CD8-positive, alpha-beta memory T cell (primary cell): ENCODE measurements at places on chromosomes 4 and X.

DNA sequence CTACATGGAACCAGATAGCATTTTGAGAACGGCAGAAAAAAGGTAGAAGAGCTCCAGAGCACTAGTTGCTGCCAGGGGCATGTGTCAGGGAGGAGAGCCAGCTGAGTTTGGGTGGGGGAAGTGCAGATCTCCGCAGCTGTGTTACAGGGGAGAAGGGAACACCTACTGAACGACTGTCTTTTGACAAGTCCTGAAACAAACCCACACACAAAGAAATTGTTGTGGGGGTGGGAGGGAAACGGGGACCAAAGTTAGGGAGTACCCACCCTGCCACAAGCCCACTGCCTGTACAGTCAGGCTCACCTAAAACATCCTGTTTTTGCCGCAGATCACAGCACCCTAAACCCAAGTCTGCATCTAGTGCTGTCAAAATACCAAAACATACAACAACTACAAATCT is 55.5 kb downstream of the LEF1 start:
- no peak for DNase-seq
- H3K4me3 ChIP-seq: peak overlapping the region; percentile 40
- H3K36me3 ChIP-seq: no peaks in the 10 kb centered on the region
- H3K4me1 ChIP-seq: peaks cover 100% of the 10 kb centered on the region

DNA sequence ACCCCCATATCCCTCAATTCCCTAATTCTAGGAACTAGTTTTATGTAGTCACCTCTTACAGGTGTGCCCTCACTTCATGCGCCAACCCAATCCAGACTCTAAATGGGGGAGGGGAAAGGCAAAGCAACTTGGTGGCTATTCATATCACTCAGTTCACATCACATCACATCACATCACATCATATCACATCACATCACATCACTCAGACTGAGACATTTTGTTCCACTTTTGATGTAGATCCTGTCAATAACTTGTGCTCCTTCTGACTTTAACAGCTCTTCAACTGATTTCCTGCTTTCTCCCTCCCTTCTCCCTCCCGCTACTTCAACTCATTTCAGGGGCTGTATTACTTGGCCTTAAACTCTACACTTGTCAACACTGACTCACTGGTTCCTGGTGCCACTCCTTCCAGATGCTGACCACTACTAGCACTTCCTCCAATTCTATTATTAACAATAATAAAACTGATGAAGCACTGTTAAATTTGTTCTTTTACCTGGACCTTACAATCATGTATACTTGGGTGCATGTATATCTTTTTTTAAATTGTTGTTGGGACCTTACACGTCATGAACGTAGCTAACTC is 29.1 kb upstream of the PLS3 start:
- no peaks in the 10 kb centered on the region for H3K36me3 ChIP-seq
- H3K4me1 ChIP-seq: no peaks in the 10 kb centered on the region
- no peak overlapping the region for H3K4me3 ChIP-seq

- no peaks in the 10 kb centered on the region for H3K36me3 ChIP-seq
- no peaks in the 10 kb centered on the region for H3K27me3 ChIP-seq
- H3K27ac ChIP-seq: no peak overlapping the region
- DNase-seq: no peak
Observed at GRCh38 chr4:56250776-56251175, 136.5 kb downstream of the AASDH start.

- no peak for DNase-seq
- H3K27ac ChIP-seq: no peak overlapping the region
- H3K27me3 ChIP-seq: no peaks in the 10 kb centered on the region
Observed at GRCh38 chr4:77152421-77152820, 4.6 kb upstream of the CCNG2 start.

GRCh38 chr4:74539044-74539790 is 94.3 kb downstream of the AREG start:
- no peaks in the 10 kb centered on the region for H3K36me3 ChIP-seq
- DNase-seq: no peak
- no peaks in the 10 kb centered on the region for H3K27me3 ChIP-seq
- no peak overlapping the region for H3K4me3 ChIP-seq
- no peak overlapping the region for H3K27ac ChIP-seq

DNA sequence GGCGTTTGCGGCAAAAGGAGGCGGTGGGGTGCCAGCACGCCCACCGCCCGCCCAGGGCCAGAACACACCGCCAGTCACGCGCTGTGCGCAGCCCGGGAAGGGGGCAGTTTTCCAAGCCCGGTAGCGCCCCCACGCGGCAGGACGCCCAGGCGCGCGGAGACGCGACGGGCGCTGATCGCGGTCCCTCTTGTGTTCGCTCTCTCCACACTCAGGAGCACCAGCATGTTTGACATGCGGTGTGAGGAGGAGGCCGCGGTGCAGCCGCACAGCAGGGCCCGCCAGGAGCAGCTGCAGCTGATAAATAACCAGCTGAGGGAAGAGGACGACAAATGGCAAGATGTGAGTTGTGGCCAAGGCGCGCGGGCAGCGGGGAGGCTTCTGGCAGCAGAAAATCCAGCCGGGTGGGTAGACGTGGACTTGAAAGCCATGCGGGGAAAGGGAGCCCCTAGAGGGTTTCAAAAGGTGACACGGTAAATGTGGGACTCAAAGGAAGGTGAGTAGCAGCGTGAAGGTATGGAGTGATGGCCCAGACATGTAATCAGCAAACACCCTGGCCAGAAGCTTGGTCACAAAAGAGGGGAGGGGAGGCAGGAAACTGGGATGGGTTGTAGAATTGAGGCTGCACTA is 104.1 kb downstream of the PHOX2B start:
- no peaks in the 10 kb centered on the region for H3K4me1 ChIP-seq
- no peak overlapping the region for H3K4me3 ChIP-seq
- no peaks in the 10 kb centered on the region for H3K36me3 ChIP-seq
- H3K27me3 ChIP-seq: no peaks in the 10 kb centered on the region

GRCh38 chr4:37673538-37674192 is 12.5 kb downstream of the RELL1 start:
- no peaks in the 10 kb centered on the region for H3K27me3 ChIP-seq
- peaks cover 19% of the 10 kb centered on the region for H3K4me1 ChIP-seq

DNA sequence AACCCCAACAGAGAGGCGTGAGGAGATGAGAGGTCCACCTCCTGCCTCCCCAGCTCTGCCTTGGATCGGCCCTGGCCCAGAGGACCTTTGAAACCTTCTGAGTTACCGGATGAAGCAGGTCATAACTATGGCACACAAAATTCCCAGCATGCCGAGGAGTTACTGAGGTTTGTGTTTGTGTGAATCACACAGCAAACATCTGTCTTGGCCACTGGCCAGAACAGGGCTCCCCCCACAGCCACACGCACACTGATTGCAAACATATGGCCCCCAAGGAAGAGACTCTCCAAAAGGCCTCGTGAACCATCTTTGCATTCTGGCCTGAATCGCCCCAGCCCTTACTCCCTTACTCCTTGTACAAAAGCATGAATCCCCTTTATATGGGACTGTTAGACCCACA is 18.9 kb downstream of the RPS4X start:
- no peaks in the 10 kb centered on the region for H3K27me3 ChIP-seq
- no peak overlapping the region for H3K27ac ChIP-seq
- H3K4me1 ChIP-seq: no peaks in the 10 kb centered on the region
- no peak overlapping the region for H3K4me3 ChIP-seq

DNA sequence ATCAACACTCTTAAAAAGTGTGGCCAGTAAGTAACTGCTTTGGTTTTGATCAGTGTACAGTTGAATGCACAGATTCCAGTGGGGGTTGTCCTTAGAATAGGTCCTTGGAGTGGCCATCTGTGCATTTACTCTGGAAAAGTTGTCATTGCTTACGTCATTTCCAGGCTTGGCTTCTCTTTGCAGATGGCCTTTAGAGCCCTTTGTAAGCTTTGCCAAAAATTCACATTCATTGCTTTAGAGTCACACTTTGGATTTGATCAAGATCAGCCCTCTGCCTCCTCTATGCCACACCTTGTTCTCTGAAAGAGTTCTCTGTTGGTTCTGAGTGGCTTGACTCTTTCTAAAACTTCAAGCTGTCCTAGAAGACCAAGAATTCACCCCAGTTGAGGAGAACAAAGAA is 83.9 kb downstream of the MAMLD1 start:
- no peaks in the 10 kb centered on the region for H3K27me3 ChIP-seq
- H3K27ac ChIP-seq: no peak overlapping the region
- H3K36me3 ChIP-seq: no peaks in the 10 kb centered on the region
- no peak for DNase-seq
- H3K4me1 ChIP-seq: peaks cover 8% of the 10 kb centered on the region
- no peak overlapping the region for H3K4me3 ChIP-seq

DNA sequence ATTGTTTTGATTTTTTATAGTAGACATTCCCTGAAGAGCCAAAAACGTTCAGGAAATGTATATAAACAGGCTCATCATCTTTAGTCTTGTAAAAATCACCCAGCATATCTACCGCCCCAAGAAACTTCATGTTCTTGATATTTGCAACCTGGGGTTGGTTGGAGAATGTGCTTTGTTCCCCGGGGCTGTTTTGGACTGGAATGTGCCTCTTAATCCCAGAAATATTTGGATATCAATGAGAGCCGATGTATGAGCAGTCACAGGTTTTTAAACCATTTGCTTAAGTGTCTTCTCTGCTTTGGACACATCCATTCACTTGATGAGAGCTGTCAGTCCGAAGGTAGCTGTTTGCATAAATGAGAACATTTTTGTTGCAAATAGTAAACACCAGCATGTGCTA is 449.7 kb downstream of the PCDH7 start:
- no peak for DNase-seq
- H3K36me3 ChIP-seq: no peaks in the 10 kb centered on the region
- no peak overlapping the region for H3K4me3 ChIP-seq
- H3K4me1 ChIP-seq: no peaks in the 10 kb centered on the region

DNA sequence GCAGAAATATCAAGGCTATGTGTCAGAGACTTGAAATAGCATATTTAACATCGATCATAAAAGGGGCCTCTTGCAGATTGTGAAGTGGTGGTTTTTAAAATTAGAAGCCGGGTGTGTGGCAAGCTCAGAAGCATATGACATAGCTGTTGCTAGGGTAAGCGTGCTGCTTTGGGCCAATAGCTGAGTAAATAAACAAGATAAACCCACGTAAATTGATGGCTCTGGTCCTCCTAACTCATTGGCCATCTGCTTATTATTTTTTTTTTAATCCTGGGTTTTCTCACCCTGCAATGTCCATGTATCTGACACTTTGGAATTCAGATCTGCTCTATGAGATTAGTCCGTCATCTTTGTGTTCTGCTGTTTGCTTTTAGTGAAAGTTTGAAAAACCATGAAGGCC is 32.6 kb upstream of the STOX2 start:
- H3K36me3 ChIP-seq: no peaks in the 10 kb centered on the region
- no peaks in the 10 kb centered on the region for H3K4me1 ChIP-seq
- H3K27me3 ChIP-seq: no peaks in the 10 kb centered on the region
- DNase-seq: no peak
- no peak overlapping the region for H3K4me3 ChIP-seq
- no peak overlapping the region for H3K27ac ChIP-seq

GRCh38 chrX:100895365-100896075 is 21.4 kb upstream of the NOX1 start:
- no peaks in the 10 kb centered on the region for H3K27me3 ChIP-seq
- no peaks in the 10 kb centered on the region for H3K36me3 ChIP-seq
- no peak overlapping the region for H3K4me3 ChIP-seq
- no peak for DNase-seq

DNA sequence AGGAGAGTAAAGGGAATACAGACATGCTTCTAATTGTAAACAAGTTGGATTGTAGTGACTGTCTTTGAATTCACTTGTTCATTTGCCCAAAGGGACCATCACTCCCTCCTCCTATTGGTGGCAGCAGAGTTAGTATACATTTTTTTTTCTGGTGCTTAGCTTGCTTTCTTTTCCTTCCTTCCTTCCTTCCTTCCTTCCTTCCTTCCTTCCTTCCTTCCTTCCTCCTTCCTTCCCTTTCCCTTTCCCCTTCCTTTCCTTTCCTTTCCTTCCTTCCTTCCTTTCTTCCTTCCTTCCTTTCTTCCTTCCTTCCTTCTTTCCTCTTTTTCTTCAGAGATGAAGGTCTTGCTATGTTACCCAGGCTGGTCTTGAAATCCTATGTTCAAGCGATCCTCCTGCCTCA is 94.8 kb upstream of the ATP6AP2 start:
- no peaks in the 10 kb centered on the region for H3K36me3 ChIP-seq
- no peaks in the 10 kb centered on the region for H3K4me1 ChIP-seq
- no peaks in the 10 kb centered on the region for H3K27me3 ChIP-seq

DNA sequence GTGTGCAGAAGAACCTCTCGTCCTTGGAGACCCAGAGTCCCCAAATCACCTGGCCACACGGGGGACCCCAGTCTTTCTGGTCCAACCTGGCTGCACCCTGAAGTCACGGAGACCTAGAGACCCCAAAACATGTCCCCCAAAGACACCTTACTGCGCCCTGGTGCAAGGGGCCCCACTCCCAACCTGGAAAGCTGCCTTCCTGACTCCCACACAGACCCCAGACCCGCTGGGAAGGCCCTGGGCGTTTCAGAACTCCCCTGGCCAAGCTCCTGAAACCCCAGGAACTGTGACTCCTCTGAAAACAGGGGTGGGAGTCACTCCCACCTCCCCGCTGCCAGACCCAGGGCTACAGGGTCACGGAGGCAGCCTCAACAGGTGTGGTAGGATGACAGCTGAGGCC is 12.7 kb upstream of the SHOX start:
- H3K27me3 ChIP-seq: no peaks in the 10 kb centered on the region
- no peaks in the 10 kb centered on the region for H3K36me3 ChIP-seq
- H3K4me1 ChIP-seq: no peaks in the 10 kb centered on the region
- H3K4me3 ChIP-seq: no peak overlapping the region

DNA sequence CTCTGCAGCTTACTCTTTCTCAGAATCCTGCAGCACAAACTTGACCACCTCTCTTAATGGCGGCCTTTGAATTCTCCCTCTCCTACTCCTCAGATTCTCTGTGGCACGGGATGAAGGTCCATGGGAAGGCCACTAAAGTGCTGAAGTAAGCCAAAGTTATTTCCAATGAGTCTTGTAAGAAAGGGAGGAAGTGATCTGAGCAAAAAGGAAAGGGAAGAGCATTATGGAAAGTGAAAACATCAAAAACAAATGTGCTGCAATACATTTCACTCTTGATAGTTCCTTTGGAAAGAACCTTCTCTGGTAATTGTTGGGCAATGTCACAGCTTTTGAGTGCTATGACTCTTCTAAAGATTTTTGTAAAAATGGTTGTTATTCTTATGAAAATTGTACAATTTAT is 54.3 kb upstream of the CAMK2D start:
- DNase-seq: no peak
- no peaks in the 10 kb centered on the region for H3K27me3 ChIP-seq
- no peaks in the 10 kb centered on the region for H3K36me3 ChIP-seq
- no peaks in the 10 kb centered on the region for H3K4me1 ChIP-seq
- no peak overlapping the region for H3K27ac ChIP-seq
- no peak overlapping the region for H3K4me3 ChIP-seq

- no peaks in the 10 kb centered on the region for H3K36me3 ChIP-seq
- no peaks in the 10 kb centered on the region for H3K27me3 ChIP-seq
- no peak for DNase-seq
- no peak overlapping the region for H3K27ac ChIP-seq
- no peak overlapping the region for H3K4me3 ChIP-seq
- no peaks in the 10 kb centered on the region for H3K4me1 ChIP-seq
Observed at GRCh38 chr4:119653990-119654389, 25.4 kb upstream of the PDE5A start.

- H3K4me3 ChIP-seq: no peak overlapping the region
- no peak overlapping the region for H3K27ac ChIP-seq
- no peak for DNase-seq
- no peaks in the 10 kb centered on the region for H3K36me3 ChIP-seq
- H3K4me1 ChIP-seq: no peaks in the 10 kb centered on the region
- H3K27me3 ChIP-seq: no peaks in the 10 kb centered on the region
Observed at GRCh38 chrX:113644426-113644825, 803.8 kb upstream of the AMOT start.

- DNase-seq: no peak
- H3K27ac ChIP-seq: no peak overlapping the region
- H3K27me3 ChIP-seq: no peaks in the 10 kb centered on the region
- H3K36me3 ChIP-seq: no peaks in the 10 kb centered on the region
- H3K4me3 ChIP-seq: no peak overlapping the region
- H3K4me1 ChIP-seq: no peaks in the 10 kb centered on the region
Observed at GRCh38 chr4:128653527-128654444, 155.7 kb upstream of the JADE1 start.
